ENCODE measurements at places on chromosomes 12 and 14.

DNA sequence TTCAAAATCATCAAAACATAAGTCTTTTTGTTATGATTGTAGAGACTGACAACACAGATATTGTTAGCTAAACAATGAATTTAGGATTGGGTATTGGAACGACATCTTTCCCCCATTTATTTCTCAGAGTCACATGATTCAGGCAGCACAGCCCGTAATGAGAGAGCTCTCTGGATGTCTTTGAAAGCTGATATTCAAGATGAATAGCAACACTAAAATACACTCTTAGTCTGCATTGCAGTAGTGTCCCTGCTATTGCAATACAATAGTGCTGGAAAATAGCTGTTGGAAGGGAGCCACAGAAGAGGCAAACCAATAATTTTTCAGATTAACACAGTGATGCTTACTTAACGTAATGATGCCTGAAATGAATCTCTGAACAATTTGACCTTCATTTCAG is 9.9 kb downstream of the GTSF1 start:
- DNase-seq: no peak

DNA sequence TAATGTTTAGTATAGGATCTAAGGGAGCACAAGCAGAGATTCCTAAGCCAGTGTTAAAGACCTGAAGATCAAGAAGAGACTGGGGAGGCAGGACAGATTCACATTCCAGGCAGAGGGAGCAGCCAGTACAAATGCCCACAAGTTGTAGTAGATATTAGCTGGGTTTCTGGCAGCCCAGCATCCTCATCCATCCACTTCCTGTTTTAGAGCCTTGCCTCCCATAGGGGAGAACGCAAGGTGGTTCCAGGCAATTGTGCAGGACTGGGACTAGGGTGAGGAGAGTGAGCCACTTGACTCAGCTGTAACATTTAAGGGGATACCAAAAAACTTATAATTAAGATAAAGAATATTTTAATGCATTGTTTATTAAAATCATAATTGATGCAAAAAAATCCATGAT is 71.3 kb upstream of the PSMA6 start:
- DNase-seq: no peak

- no peak for DNase-seq
Observed at GRCh38 chr12:3772380-3772779, 19.5 kb upstream of the CRACR2A start.

- no peak for DNase-seq
Observed at GRCh38 chr14:63952933-63953437, 100.2 kb downstream of the SYNE2 start.

GRCh38 chr14:67889455-67889854 is 69.9 kb downstream of the RAD51B start:
- no peak for DNase-seq

GRCh38 chr12:110431957-110432587 is 18.1 kb downstream of the ARPC3 start:
- DNase-seq: no peak

GRCh38 chr12:88310069-88310468 is 168.0 kb downstream of the TMTC3 start:
- DNase-seq: no peak

DNA sequence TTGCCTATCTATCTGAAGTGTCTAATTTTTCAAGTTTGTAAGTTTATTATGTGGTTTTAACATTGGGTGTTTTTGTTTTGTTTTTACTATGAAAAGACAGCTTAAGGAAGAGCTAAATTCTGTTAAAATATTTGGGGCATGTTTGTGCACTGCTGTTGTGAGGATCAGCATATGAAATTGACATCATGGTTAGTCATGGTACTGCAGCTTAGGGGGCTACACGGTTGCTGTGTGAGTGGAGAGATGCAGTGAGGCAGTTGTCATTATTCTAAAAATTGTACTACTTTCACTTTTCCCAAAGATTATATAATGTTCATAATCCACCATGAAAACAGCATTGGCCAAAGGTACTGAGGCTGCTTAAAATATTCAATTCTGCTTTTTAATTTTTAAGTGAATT is 49.0 kb downstream of the ZC3H14 start:
- no peak for DNase-seq

DNA sequence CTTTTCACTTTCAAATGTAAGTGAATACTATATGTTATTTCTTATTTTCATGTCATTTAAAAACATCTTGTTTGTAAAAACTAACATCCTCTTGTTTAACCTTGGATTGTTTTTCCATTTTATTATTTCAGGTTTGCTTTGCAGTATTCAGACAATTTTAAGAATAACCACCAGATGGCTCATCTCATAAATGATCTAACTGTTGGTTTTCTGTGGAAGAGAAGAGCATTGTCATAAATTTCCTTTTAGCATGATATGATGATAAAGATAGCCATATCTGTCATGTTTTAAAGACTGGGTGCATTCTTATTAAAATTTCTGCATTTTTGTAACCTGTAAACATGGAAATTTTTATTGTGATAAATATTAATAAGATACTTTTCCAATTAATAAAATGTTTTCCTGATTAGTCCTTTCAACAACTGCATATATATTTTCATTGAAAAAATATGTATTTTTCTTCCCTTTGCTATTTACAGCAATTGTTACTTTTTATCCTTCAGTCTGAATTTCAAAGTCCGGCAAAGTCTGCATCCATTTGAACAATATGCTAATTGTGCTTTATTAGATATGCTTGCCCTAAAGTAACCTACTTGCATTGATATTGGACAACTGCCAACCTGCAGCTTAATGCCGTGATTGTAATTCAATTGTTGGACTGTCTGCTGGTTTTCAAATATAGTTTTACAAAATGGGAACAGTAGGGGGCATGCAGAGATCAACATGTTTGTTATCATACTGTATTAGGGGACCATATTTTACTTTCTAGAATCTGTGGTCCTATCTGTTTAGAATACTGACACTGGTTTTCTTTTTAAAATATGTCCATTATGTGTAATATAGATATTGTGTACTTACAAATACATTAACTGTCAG is 163.4 kb downstream of the GARIN6 start:
- peak; percentile 51 for DNase-seq

GRCh38 chr14:102973706-102974285 is 51.3 kb downstream of the AMN start:
- DNase-seq: no peak

DNA sequence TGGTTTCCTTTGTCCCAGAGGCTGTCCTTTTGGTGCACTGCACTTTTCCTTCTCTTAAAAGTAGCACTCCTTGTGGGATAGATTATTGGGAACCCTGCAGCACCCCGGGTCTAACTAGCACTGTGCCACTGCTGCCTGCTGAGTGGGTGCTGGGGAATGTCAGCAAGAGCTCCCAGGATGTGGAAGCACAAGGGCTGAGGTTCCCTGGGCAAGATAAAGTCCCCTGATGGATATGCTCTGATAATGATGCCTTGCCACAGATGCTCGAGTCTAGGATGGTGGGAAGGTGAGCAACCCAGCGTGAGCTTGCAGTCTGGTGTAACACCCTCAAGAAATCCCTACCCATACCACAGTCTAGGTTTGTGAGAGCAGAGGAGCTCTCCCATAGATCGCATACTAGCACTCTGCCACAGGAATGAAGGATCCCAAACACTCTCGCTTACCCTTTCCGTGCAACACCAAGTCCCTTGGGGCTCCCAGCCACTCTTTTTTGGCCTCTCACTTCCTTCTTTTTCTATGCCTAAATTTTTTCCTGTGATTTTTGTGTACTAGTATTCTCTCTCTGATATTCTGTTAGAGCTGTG is 32.6 kb downstream of the USP15 start:
- DNase-seq: no peak

GRCh38 chr12:131139363-131140068 is 185.8 kb downstream of the ADGRD1 start:
- no peak for DNase-seq

- no peak for DNase-seq
Observed at GRCh38 chr14:60353420-60353819, 104.4 kb downstream of the PPM1A start.

GRCh38 chr12:90489141-90489540 is 465.8 kb downstream of the CCER1 start:
- DNase-seq: no peak

DNA sequence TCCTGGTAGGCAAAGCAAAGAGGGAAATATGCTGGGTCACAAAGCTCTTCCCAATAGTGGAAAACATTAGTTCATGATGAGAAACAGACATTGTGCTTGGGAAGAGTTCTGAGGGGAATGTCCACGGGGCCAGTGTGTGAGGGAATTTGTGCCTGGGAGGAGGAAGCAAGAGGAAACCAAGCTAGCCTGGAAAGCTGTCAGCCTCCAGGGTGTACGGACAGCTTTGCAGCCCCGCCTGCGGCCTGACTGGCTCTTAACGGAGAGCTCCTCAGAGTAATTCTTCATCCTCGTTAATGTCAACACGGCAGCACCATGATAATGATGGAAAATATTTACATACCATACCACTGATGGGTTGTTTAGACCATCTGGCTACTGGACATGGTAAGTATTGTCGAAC is 32.4 kb downstream of the PITPNM2 start:
- DNase-seq: no peak

GRCh38 chr14:91308337-91308736 is 63.8 kb upstream of the GPR68 start:
- DNase-seq: no peak

- no peak for DNase-seq
Observed at GRCh38 chr12:96236221-96236822, 42.1 kb downstream of the ELK3 start.

- no peak for DNase-seq
Observed at GRCh38 chr12:11862798-11863197, 207.9 kb upstream of the BCL2L14 start.

DNA sequence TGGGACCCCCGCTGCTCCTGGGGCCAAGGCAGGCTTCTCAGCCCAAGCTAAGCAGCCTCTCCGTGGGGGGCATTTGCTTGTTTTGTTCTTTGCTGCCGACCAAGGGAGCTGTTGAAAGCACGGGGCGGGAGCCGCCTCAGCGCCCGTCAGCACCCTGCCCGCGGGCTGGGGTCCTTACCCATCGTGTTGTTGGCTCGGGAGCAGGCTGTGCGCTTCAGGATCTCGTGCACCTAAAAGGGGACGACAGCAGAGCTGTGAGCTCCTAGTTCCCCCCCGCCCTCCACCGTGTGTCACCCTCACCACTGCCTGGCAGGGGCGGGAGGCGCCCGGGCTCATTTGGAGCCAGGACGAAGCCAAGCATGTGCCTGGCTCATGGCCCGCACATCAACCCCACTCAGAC is 117.5 kb downstream of the ANO2 start:
- no peak for DNase-seq

- DNase-seq: no peak
Observed at GRCh38 chr14:104119119-104119487, 19.3 kb upstream of the KIF26A start.

DNA sequence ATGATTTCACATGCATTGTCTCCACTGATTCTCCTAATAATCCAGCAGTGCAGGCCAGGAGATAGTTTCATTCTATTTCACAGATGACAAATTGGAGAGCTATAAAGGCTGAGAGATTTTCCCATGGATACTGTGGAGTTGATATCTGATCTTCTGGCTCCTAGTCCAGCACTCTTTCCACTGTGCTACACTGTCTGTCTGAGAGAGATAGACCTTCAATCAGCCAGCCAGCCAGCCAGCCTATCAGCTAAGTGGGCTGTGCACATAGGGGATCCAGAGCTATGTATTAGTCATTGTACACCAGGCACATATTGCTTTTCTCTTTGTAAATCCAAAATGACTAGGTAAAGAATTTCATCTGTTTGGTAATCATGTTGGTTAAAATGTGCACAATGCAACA is 91.8 kb upstream of the ATP2B1 start:
- no peak for DNase-seq

DNA sequence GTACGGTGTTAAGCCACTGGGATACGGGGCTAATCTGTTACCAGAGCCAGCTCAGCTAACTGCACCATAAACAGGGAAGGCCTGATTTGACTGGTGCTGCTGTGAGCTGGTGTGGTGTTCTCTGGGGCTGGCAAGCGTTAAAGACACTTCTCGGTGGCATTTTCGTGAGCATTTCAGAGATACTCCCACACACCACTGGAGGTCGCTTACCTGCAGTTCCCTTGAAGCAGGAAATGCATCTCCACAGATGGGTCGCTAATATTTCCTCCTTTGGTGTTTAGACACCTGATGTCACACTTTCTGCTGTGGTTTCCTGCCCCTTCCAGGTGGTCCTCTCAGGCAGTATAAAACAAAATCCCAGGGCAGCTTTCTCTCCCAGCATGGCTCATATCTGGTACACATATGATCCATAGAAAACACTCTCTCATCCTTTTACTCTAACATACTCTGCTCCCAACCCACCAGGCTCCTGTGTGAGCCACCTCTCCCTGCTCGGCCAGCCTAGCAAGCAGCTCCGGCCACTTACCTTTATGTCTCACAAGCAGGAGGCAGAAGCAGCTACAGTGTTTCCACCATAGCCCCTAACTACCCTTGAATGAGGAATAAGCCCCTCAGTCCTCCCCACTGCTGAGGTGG is 129.9 kb upstream of the GRIN2B start:
- DNase-seq: peak; percentile 17

GRCh38 chr12:82688035-82688501 is 1.4 kb downstream of the TMTC2 start:
- peak; percentile 44 for DNase-seq

DNA sequence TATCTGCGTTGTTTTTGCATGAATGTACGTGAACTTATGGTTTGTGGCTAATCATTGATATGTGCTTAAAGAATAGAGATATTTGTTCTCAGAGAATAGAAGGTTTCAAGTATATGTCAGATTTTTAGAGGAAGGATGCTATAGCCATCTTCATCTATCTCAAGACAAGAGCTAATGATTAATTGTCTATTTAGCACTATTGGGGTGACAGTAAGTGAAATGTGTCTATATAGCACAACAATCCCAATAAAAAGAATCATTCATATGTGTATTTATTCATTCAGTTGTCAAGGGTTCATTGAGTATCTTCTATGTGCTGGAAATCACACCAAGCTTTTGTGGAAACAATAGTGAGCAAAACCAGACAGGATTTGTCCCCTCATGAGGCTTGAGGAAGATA is 299.5 kb upstream of the NPAS3 start:
- no peak for DNase-seq

DNA sequence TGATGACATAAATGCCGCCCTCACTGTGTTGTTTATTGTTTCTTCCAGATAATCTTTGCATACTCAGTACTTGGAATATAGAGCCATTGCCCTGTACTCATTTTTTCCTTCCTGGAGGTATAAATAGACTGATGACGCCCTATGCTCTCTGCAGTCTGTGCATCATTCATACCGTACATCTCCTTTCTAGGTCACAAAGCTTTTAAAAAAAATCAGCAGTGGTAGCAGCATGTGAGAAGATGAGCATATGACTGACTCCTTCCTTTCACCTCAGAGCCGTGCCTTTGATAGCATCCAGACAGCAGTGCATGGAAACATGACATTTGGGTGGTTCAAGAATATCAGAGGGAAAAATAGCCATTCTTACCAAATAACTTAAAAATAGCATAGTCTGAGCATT is 77.3 kb downstream of the PDE3A start:
- no peak for DNase-seq

GRCh38 chr12:130266751-130267150 is 70.9 kb upstream of the PIWIL1 start:
- DNase-seq: no peak

All from SK-N-DZ (cell line).